ENCODE measurements at places on chromosomes 2 and 18. TPM values are rescaled to one million over a fixed set of nuclear protein-coding genes. Genes with fewer than 3 reads are reported as not detected.

SERPINB10 gene
- total RNA-seq = not detected

PCBP1 gene
- total RNA-seq = 396 TPM

DTNA gene
- total RNA-seq = 0.33 TPM

ASPRV1 gene
- total RNA-seq = 0.37 TPM

NHEJ1 gene
- total RNA-seq = 15.8 TPM

LHCGR gene
- not detected for total RNA-seq

HOXD12 gene
- not detected for total RNA-seq

ANKRD23 gene
- total RNA-seq = 2.3 TPM

ZNF892 gene
- 0.43 TPM for total RNA-seq

NAPG gene
- total RNA-seq = 12.2 TPM

MOGAT1 gene
- total RNA-seq = not detected

RGPD3 gene
- total RNA-seq = 0.13 TPM

ZSWIM2 gene
- total RNA-seq = not detected

SEMA4F gene
- 12.2 TPM for total RNA-seq

MC4R gene
- total RNA-seq = not detected
